Hindlimb muscle (tissue), 1 donor: ENCODE measurements at places on chromosomes 12 and 14.

GRCh38 chr14:99188731-99189191, 83.2 kb downstream of the BCL11B start:
- no peak for DNase-seq

DNA sequence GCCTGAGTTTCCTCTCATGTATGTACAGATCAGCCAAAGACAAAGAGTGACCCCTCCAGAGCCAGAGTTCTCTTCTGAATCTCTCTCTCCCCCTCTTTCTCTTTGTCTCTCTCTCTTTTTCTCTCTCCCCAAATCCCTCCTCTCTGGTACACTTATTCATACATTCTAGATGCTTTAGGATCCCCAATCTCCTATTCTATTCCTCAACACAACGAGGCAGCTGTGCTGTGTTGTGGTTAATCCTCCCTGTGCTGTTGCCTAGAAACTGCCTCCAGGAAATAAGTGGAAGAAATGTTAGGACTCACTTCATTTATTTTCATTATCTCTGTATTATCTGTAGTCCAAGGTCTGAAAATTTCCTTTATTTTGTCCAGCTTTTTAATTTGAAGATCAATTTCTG, 350.5 kb upstream of the OR4E1 start:
- DNase-seq, result no peak

DNA sequence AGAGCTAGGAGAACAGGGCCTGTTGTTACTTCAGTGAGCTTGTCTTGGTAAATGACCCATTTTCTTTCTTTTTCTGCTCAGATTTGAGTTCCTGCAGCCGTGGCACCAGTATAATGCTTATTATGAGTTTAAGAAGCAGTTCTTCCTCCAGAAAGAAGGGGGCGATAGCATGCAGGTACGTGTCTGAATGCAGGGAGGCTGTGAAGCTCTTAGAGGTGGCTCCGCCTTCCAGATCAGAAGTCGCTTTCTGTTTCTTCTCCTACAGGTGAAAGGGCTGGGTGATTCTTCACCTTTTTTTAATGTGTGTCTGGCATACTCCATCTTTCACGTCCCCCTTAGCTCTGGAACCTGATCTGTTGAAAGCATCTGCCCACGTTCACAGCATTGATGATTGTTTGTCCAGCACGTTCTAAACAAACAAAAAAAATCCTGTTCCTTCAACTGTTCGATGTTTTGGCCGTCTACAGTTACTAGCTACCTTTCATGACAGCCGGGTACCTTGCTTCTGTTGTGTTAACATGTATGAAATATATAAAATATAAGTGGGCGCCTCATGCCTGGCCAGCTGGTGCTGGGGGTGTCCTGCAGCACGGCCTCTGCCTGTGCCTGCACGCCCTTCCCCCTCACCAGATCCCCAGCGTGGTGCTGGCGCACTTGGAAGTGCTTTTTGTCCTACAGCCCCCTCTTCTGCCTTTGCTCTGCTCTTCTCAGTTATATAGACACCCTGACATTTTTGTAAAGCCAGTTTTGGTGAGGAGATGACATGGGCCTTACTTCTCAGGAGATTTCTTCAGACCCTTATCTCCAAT, 44.6 kb downstream of the SFSWAP start:
- no peak for DNase-seq

DNA sequence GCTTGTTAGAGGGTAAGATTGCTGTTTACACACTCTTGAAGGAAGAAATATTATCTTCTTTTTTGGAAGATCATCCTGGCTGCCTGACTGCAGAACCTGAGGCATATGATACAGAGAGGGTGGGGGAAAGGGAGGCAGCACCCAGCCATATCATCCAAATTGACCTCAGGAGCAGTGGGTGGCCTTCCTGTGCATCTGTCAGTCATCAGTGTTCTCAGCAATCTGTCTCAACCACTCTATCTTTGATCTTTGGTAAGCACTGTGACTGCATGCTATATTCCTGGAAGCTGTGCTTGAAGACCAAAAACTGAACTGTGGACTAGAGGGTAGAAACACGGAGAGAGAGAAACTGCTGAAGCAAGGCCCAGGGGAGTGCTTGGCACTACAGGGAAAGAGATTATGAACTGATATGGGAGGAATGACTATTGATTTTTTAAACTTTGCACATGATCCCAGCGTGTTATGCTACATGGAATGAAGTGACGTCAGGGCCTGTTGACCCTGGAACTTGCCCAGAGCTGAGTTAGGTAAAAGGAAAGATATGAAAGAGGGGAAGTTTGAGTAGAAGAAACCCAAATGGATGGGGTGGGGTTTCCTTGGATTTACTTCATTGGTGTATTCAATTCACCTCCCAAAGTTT, 171.5 kb downstream of the ASCL1 start:
- no peak for DNase-seq

DNA sequence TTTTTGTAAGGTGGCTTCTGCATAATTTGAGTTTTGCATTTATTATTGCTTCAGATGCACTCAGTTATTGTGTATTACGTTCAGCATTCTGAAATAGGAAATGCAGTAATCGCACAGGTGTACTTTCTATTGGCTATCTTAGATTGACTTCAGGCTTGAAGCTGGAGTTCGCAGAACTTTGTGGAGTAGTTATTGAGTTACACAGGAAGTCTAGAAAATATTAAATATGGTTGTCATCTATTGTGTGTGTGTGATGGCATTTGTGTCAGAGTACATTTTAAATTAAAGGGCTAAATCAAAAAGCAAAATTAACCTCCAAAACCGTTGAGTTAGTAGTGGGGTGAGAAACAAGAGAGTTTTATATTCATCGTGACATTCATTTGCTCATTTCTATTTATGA, 2.7 kb downstream of the ARID2 start:
- DNase-seq, result no peak

GRCh38 chr12:100801320-100801719, 6.7 kb downstream of the ANO4 start:
- DNase-seq, result no peak

DNA sequence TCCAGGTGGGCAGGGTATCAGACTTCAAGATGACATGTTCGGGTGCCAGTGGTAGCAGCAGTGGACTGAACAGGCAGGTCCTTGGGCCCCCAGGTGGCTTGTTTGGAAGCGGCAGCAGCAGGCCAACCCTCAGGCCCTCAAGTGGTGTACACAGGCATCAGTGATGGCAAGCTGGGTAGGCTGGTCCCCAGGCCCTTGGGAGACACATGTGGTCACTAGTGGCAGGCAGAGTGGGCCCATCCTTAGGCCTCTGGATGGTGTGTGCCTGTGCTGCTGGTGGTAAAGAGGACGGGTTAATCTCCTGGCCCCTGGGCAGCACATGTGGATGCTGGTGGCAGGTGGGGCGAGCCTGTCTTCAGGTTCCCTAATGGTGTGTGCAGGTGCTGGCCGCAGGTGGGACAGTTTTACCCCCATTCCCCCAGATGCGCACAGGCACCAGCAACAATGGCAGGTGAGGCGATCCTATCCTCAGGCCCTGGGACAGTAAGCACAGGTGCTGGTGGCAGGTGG, 8.0 kb downstream of the OAS2 start:
- no peak for DNase-seq

GRCh38 chr12:45668641-45669040, 60.9 kb upstream of the ARID2 start:
- no peak for DNase-seq

DNA sequence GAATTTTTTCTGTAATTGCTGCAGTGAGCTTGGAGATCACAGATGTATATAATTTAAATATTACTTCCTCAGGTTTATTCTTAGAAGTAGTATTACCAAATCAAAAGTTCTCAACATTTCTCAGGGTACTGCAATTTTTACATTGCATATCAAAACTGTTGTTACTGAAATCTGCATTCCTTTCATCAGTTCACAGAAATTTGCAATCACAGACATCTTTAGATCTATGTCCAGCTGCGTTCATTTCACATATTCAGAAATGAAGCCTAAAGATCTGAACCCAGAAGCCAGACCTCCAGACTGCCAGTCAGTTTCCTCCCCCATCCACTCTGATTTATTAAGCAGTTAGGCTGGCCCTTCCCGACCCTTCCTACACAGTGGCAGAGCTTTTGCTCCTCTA, 18.2 kb upstream of the IFT81 start:
- DNase-seq, result no peak

DNA sequence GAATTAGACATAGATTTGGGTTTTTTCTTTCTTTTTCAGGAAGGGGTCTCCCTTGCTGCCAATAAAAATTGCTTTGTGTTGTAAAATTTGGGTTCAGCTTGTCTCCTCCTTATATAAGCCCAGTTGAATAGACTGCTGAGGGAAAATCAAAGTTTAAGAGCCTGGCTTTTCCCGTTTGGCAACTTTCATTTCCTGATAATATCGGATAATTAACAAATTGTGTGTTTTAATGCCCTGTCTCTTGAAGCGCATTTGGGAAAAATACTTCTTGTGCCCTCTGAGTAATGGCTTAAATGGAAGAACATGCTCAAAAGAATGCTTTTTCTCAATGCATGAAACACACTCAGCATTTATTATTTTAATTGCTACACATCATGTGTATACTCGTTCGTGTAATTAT, 198.0 kb upstream of the DCN start:
- DNase-seq, result no peak

DNA sequence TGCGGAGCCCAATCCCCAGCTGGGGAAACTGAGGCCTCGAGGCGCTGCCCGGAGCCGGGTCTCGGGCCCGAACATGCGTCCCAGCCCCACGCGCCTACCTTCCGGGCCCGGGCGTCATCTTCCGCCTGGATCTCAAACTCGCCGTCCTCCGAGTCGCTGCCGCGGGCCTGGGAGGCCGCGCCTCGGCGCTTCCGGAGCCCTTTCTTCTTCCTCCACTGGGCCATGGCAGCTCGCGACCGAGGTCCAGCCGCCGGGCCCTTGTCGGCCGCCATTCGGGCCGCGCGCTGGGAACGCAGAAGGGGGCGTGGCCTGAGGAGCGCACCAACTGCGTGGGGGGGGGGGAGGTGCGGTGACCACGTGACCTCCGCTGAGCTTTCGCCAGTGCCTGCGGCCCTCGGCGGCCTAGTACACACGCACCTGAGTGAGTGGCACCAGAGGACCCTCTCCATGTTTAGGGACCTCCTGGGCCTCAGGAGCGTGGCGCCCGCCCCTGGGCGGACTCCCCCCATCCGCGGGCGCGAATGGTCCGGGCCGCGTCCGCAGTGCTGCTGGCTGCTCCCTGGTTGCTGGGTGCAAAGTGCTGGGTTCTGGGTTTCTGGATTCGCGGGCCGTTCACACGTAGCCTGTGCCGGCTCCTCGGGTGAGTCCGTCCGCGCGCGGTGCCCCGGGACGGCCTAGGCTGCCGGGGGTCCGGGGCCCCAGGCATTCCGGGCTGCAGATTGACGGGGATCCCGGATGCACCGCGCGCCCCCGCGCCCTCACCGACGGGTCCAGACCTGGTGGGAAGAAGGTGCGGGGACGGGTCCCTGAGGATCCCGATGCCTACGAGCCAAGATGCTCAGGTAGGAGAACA, at the start of the genes DDX54 and RITA1:
DDX54 (minus strand) TSS at position 299 of the 853 bp plus-strand sequence; CDS start at position 272, 27 bp downstream.
RITA1 (plus strand) TSS at position 542 of the 853 bp plus-strand sequence. CDS start 1,026 bp downstream, outside the sequence.
- peak; percentile 89 for DNase-seq

GRCh38 chr12:52557476-52557875, 4.5 kb upstream of the KRT71 start:
- DNase-seq, result no peak

DNA sequence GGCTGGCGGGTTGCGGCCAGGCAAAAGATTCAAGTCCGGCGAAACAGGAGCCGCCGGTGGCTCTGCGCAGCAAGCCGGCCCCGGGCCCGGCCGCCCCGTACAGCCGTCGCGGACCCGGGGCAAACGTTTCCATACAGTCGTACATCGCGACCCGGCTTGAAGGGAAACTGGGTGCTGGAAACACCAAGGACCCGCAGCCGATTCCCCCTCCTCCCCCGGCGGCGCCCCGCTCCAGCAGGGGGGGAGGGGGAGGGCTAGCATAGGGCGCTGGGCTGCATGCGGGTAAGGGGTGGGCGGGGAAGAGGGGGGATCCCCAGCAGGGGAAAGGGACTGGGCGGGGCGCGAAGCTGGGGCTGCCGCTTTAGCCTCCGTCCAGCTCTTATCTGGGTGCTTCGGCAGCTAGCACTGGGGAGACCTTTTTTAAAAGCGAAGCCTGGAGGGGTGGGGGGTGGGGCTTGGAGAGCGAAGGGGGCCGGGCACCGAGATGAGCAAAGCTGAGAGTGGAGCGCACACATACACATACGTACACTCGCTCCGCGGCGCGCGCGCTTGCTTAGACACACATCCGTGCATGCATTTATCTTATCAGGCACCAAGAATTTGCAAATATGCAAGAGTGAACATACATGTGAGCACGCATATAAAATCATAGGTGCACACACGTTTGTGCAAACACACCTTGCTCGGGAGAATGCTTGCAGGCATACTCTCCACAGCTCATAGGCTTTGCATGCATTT, 11.9 kb downstream of the RARG start:
- DNase-seq, result peak; percentile 83

- DNase-seq, result peak; percentile 97
These were observed at the start of gene CORO1C for GRCh38 chr12:108731105-108731865. Gene CORO1C, minus strand, starts transcription at chr12:108731518. Its CDS starts 30,200 bp downstream, at chr12:108701318.

GRCh38 chr12:52649066-52649465, 2.9 kb downstream of the KRT2 start:
- no peak for DNase-seq

- DNase-seq, result peak; percentile 8
These were observed 14.3 kb downstream of the FNTB start for GRCh38 chr14:65000898-65001591.

GRCh38 chr14:24132061-24132685, 1.7 kb downstream of the FITM1 start:
- no peak for DNase-seq

GRCh38 chr14:74712499-74713394, at the start of the genes AREL1 and FCF1:
Gene AREL1, minus strand, starts transcription at chr14:74713080. Its CDS starts 27,465 bp downstream, at chr14:74685615.
Gene FCF1, plus strand, starts transcription at chr14:74713144. Its CDS starts 54 bp downstream, at chr14:74713198.
- peak; percentile 92 for DNase-seq

DNA sequence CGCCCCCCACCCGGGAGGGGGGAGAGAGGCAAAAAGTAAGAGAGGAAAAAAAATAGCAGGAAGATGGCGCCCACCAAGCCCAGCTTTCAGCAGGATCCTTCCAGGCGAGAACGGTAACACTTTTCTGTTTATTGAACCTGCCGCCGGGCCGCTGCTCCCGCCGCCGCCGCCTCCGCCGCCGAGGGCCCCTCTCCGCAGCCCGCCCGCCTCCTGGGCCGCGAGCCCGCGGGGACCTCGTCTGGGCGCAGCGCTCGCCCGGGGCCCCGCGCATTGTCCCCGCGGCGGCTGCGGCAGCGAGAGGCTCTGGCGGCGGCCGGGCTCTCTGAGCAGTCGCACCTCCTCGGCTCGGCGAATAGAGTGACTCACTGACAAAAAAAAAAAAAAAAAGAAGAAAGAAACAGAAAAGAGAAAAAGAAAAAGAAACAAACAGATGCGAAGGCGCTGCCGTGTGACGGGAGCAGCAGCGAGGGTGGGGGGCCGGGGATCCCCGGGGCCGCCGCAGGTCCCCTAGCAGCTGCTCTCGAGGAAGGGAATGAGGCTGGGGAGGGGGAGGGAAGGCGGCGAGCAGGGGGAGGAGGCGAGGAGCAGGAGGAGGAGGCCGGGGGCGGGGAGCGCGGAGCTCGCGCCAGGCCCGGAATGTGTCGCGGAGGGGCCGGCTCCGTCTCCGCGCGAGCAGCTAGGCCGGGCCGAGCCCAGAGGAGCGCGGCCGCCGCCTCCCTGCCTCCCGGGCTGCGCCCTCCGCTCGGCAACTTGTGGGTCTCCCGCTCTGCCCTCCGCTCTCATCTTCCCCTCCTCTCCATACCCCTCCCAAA, 781 bp downstream of the NPAS3 start:
- peak; percentile 92 for DNase-seq

GRCh38 chr14:91390165-91390778, 27.3 kb downstream of the CCDC88C start:
- no peak for DNase-seq
